ENCODE measurements at places on chromosomes 7 and 10.

- no peak overlapping the region for H3K4me3 ChIP-seq
- no peak overlapping the region for H3K27ac ChIP-seq
- H3K27me3 ChIP-seq = no peaks in the 10 kb centered on the region
- no peaks in the 10 kb centered on the region for H3K36me3 ChIP-seq
- peaks cover 7% of the 10 kb centered on the region for H3K4me1 ChIP-seq
- no peak for DNase-seq
Observed at GRCh38 chr7:151843181-151843580, 33.7 kb downstream of the PRKAG2 start.

DNA sequence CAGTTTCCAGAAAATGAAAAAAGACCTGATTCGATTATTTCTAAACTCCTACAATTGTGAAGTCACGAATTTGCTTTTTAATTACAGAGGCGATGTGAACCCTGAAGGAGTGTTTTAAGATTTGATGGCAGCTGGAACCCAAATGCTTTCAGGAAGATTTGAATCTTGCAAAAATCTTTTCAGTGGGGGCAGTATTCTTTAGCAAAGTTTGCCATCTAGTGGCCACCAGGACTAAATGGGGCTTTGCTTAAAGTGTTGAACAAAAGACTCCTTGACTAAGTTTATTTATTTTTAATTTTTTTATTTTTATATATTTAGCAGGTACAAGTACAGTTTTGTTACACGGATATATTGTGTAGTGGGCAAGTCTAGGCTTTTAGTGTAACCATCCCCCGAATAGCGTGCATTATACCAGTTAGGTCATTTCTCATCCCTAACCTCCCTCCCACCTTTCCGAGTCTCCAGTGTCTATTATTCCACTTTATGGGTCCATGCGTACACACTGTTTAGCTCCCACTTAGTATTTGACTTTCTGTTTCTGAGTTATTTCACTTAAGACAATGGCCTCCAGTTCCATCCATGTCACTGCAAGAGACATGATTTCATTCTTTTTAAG, 98.8 kb downstream of the CACNB2 start:
- no peak for DNase-seq
- peaks cover 28% of the 10 kb centered on the region for H3K27me3 ChIP-seq
- no peak overlapping the region for H3K27ac ChIP-seq

GRCh38 chr10:11165591-11166543, 148.2 kb downstream of the CELF2 start:
- H3K27ac ChIP-seq = no peak overlapping the region
- H3K27me3 ChIP-seq = no peaks in the 10 kb centered on the region
- peaks cover 46% of the 10 kb centered on the region for H3K4me1 ChIP-seq

DNA sequence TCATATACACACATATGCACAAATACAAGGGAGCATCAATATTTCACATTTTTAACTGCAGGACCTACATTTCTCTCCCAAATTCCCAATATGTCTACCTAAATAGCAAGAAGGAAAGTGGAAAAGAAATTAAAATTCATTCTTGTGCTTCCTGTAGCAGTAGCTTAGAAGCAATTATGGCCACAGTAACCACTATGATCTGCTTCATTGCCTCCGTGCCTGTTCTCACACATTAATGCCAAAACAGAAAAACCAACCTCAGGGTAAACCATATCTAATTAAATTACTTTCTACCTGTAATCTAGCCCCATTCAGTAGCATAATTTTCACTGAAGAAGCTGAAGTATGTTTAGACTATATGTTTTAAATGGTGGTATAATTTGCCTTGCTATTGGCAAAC, 55.2 kb downstream of the HYCC1 start:
- H3K27me3 ChIP-seq = no peaks in the 10 kb centered on the region
- no peak overlapping the region for H3K4me3 ChIP-seq
- H3K36me3 ChIP-seq = peaks cover 9% of the 10 kb centered on the region
